ENCODE measurements at places on chromosomes 4 and X.
A peak's percentile ranks its signal among the peaks of the same experiment; 100 is the strongest.

GRCh38 chr4:128287141-128287870 lies at the start of gene PGRMC2:
TSS of gene PGRMC2 (minus strand) at chr4:128287813. CDS start at chr4:128287790, 23 bp downstream.
- peak; percentile 70 for DNase-seq

GRCh38 chr4:105662935-105663675 lies 45.4 kb downstream of the INTS12 start:
- DNase-seq = no peak

GRCh38 chr4:86791126-86791525 lies 58.1 kb downstream of the SLC10A6 start:
- DNase-seq = no peak

DNA sequence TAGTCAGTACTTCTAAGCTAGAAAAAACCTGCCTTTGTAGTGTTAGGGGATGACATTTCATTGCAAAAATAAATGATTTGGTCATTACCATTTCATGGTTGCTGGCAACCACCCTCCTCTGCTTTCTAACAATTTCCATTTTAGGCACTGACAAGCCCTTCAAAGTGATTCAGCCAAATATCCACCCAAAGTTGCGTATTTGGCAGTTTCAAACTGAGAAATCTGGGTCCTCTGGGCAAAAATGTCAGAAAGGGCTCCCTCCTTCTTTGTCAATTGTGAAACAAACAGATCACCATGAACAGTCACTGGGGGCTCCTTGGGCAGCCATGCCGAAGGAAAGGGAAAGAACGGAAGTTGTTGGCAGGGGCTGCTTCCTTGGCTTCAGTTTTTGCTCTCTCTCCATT lies 33.0 kb downstream of the PLAC1 start:
- DNase-seq = no peak

- no peak for DNase-seq
Observed at GRCh38 chr4:134666640-134667039, 465.1 kb upstream of the PABPC4L start.

DNA sequence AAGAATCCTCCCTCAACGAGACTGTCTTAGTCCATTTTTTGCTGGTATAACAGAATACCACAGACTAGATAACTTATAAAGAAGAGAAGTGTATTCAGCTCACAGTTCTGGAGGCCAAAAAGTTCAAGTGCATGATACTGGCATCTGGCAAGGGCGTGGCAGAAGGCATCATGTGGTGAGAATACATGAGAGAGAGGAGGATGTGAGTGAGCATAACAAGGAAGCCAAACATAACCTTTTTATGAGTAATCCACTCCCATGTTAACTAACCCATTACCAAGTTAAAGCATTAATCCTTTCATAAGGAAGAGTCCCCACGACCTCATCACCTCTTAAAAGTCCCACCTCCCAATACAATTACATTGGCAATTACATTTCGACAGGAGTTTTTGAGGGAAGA lies 504.6 kb downstream of the IQCM start:
- no peak for DNase-seq

DNA sequence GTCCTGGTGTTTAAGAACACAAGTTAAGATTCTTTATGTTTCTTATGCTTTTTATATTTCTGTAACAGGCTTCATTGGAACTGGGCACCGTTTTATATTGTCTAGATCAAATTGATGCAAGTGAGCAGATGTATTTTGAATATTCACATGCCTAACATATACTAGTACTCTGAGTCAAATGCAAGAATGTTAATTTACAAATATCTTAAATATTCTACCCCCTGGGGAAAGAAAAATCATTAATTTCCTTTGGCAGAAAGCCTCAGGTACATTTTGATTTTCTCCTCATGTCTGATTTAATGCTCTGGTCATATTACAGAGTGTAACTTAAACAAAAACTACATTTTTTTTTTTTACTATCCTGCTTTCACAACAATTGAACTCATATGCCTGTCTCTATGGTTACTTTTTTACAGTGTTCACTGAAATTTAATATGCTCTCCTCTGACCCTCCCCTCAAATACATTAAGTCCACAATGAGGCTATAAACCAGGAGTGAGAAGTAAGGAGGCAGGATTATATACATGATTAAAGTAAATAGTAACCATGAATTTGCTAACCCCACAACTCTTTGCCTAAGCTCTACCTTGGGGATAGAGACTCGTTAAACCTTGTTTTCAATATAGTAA lies 2.4 kb upstream of the NSUN7 start:
- DNase-seq = no peak

- DNase-seq = no peak
Observed at GRCh38 chrX:133188631-133189030, 29.5 kb downstream of the TFDP3 start.

DNA sequence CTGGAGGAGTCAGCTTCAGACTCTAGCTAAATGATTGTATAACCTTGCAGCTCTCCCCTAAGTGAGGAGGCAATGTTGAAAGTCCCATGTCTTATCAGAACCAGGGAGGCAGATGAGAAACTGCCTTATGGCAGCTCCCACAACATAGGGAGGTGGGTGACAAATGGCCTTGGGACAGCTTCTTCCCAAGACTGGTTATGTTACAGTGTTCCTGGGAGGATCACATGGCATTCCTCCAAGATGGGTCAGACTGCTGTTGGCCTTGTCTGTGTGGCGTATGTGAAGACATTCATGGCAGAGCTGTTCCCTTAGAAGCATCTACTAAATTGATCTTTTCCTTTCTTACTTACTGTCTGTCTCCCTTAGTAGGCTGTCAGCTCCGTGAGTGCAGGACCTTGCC lies 42.0 kb downstream of the HPRT1 start:
- DNase-seq = no peak

DNA sequence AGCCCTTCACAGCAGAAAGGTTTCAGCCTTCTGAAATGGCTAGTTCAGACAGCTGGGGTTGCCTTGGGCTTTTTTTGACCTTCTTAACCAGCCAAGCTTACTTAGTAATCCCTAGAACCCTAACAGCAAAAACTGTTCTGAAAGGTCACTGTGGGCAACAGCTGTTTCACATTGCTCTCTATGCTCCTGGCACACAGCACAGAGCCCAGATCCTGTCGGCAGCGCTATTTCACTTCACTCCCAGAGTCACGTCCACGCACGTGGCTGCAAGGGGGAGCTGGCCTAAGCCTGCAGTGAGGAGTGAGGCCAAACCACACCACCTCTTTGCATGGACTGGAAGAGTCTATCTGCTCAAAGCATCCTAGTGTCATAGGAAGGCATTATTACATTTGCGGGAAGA lies 32.0 kb upstream of the STS start:
- no peak for DNase-seq

- no peak for DNase-seq
Observed at GRCh38 chrX:18348047-18348446, 6.4 kb downstream of the SCML2 start.

GRCh38 chr4:53963336-53963735 lies 101.1 kb downstream of the CHIC2 start:
- no peak for DNase-seq

- DNase-seq = no peak
Observed at GRCh38 chr4:16117164-16117563, 33.3 kb upstream of the PROM1 start.

- DNase-seq = no peak
Observed at GRCh38 chr4:20019310-20020015, 232.2 kb upstream of the SLIT2 start.

DNA sequence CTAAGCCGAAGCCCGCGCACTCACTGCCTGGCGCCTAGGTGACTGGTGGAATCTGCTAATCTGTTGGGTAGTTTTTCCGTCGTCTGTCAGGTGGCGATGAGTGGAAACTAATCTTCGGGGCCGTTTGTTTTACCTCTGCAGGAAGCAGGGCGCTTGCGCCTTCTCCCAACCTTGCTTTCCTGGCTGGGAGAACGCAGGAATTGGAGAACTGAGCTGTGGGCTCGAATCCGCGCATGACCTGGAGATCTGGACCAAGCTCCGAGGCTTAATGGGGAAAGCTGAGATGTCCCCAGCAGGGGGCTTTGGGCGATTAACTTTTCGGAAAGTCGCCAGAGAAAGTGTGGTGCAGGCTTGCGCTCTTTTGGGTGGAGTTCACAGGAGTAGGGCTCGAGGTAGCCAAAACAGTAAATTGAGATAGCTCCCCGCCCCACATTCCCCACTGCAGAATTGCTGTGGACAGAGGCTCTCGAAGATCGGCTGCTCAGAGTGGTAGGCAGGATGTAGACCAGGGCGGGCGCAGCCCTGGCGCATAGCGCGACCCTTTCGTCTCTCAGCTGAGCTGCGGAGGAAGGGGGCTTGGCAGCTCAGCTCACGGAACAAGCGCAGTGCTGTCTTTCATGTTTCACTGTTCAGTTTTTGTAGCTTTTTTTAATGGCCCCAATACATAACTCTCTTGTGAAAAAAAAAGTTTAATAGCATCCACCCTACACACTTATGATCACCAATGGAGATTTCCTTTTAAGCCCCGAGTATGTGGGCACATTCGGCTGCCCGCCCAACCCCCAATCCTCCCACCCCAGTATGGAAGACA lies 2.7 kb upstream of the FGF5 start:
- DNase-seq = no peak

DNA sequence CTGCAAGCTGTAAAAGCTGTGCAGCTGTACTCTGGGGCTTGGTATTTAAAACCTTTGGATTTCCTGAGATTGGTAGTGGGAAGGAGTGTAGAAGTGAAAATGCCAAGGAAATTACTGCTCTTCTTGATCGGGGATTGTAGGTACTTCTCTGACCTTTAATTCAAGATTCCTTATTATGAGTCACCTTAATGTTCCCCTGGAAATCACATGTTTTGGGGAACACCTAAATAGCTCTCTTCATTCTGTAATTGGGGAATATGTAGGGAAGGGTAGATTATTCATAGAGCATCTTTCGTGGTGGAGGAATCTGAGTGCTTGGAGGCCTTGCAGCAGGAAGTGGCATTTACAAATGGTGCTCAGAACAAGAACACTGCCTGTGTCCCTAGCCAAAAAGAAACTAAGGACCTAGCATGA lies 137.8 kb downstream of the UCHL1 start:
- no peak for DNase-seq

DNA sequence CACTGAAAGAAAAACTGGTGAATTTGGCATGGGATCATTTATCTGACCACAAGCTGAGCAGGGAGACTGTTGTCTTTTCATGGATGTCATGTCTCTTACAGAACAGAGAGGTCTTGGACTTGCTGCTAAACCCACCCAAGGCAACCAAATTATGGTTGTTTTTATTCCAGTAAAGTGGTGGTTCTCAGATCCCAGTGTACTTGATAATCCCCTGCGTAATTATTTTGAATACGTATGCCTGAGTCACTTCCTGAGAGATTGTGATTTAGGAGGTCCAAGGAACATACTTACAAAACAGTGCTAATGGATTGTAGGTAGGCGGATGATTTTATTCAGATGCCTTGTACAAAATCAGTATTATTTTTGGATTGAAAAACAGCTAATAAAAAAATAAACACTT lies 585.6 kb downstream of the IL1RAPL1 start:
- no peak for DNase-seq

- DNase-seq = no peak
Observed at GRCh38 chrX:19964017-19964710, 26.7 kb downstream of the BCLAF3 start.

DNA sequence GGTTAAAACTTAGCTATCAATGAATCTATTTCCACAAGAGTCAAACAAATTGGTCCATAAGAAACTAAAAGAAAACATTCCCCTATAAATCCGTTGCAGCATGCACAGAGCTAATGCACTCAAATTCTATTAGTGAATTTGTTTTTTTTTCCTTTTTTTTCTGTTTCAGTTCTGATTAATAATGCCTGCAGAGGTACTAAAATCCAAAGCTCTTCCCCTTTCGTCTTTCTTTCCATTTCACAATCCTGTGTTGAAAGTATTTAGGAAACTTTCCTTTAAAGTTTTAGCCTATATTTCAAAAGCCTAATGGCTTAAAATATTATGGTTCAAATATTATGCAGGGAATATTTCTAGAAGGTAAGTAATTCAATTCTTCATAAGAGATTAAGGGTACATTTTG lies 45.9 kb upstream of the VEGFD start:
- DNase-seq = no peak

- no peak for DNase-seq
Observed at GRCh38 chrX:10679387-10679786, 59.0 kb upstream of the MID1 start.

DNA sequence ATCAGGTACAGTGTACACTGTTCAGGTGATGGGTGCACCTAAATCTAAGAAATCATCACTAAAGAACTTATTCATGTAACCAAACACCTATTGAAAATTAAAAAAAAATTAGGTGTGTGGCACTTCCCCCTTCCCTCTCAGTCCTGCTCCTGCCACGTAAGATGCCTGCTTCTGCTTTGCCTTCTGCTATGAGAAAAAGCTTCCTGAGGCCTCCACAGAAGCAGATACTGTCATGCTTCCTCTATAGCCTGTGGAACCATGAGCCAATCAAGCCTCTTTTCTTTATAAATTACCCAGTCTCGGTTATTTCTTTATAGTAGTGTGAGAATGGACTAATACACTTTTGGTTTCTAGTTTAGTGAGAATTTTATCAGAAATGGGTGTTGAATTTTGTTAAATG lies 459.8 kb upstream of the DIPK2B start:
- DNase-seq = no peak

DNA sequence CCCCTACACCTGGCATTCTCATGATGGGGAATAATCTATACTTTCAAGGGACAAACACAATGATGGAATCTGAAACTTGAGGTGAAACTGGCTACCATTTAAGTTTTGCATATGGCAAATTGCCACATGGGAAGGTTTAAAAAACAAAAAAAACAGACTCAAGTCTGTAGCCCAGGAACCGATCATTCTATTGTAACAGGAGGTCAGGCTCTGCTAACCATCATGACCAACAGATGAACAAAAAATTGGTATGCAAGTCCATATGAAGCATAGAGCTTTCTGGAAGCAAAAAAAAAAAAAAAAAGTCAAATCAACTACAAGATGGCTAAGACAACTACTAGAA lies 594.3 kb upstream of the DIPK2B start:
- no peak for DNase-seq

DNA sequence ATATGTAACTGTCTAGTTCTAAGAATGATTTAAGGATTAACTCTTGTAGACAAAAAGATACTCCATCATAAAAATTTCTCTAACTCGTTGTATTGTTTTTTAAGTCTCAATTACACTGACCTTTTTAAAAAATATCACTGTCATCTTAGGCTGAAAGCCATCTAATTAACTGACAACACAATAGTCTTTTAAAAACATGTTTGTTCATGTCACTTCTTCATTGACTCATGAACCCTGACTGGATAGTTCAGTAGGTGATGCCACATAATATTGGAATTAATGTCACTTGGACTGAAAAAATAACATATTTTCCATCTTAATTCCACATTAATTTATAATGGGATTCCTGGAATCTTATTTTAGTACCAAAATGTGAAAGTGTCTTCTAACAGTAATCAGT lies 179.3 kb downstream of the ADGRL3 start:
- DNase-seq = no peak

DNA sequence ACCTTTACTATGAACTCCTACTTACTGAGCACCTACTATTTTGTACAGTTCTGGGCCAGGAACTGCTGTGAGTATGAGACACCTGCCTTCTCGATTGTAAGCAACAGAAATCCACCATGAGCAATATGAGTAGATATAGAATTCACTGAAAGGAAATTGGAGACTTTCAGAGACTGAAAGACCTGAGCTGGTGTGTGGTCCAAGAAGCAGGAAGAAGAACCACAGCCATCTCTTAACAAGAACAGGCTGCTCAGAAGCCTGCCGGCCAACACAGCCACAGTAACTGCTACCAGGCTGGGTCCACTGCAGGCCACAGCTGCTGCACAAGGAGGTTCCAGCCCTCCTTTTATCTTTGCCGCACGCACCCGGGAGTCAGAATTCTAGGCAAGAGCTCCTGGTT lies 10.8 kb upstream of the ACSL1 start:
- no peak for DNase-seq
